Activated effector memory CD4-positive, alpha-beta T cell treated with anti-CD3 and anti-CD28 coated beads, Interleukin-2, amount 50 U/mL, for 16 hours (primary cell): ENCODE measurements at places on chromosomes 2 and 18.

- no peak for DNase-seq
Observed at GRCh38 chr2:16860627-16861026, 195.0 kb upstream of the CYRIA start.

DNA sequence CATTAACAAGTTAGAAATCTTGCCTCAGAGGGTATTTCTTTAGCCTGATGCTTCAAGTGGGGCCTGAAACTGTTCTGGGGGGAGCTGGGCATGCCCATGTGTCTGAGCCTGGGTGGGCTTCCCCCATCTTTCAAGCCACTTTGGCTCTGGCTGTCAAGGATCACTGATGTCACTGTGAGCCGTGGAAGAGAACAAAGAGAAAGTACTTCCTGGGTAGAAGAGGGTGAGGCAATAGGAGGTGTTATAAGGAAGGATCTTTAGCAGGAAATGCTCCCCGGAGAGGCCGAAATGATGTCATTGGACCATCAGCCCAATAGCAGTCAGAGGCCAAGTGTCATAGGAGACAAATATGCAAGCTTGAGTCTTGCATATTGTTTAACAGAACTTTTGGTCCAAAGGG, 228.4 kb upstream of the MEX3C start:
- no peak for DNase-seq

- DNase-seq: peak; percentile 76
Observed at GRCh38 chr2:29923110-29923721, 1.8 kb upstream of the ALK start.

GRCh38 chr2:85247610-85248009, 80.2 kb downstream of the TGOLN2 start:
- DNase-seq: no peak

GRCh38 chr2:228688007-228688645, 506.6 kb upstream of the SPHKAP start:
- no peak for DNase-seq

DNA sequence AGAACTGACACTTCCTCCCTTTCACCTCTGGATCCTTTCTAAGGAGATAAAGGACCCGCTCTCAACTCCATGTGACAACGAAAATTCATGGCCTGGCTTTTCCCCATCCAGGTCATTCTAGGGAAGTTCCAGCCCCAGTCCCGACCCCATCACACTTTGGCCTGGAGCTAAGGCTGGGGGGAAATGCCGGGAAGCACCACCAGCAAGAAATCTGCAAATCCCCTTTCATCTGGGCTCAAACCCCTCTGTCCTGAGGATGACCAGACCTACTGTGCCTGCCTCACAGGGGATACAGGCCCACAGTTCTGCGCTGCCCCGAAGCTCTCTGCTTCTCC, 1.3 kb downstream of the SIX2 start:
- no peak for DNase-seq
